Urinary bladder (tissue), 4 donors: ENCODE measurements at places on chromosomes 13 and 19. TPM values are rescaled to one million over a fixed set of nuclear protein-coding genes. Genes with fewer than 3 reads are reported as not detected.

DNA sequence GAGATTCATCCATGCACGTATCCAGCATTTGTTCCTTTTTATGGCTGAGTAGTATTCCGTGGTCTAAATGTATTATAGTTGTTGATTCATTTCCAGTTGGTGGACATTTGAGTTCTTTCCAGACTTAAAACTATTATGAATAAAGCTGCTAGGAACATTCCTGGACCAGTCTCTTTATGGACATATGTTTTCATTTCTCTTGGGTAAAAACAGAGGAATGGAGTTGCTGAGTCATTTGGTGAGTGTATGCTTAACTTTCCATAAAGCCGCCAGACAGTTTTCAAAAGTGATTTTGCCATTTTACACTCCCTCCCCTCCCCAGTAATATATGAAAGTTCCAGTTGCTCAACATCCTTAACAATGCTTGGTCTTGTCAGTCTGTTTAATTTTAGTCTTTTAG lies 116.4 kb downstream of the TSHZ3 start:
- no peak for DNase-seq

DNA sequence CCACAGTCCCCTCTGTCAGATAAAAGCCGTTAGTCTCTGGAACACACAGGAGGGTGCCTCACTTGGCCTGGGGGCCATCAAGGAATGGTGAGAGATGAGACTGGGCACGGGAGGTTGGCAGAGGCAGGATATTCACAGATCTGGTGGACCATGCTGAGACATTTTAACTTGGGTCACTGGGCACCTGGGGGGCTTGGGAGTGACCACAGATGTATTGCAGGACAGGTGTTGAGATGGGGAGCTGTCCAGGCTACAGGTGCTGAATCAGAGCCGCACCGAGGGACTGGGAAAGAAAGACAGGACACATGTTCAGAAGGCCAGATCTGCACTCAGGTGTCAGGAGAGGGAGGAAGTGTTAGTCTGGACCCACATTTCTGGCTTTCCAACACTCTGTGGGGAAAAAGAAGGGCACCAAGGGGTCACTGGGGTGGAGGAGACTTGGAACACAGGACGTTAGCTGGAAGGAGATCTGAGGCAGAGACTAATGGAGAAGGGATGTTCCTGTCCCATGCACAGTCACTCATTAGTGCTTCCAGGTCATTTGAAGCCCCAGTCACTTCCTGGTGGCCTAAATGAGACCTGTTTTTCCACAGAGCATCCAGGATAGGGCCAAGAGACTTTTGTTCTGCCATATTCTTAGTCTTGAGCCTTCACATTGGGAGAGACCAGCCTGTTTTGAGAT lies 56.1 kb downstream of the CHST8 start:
- no peak for DNase-seq

DNA sequence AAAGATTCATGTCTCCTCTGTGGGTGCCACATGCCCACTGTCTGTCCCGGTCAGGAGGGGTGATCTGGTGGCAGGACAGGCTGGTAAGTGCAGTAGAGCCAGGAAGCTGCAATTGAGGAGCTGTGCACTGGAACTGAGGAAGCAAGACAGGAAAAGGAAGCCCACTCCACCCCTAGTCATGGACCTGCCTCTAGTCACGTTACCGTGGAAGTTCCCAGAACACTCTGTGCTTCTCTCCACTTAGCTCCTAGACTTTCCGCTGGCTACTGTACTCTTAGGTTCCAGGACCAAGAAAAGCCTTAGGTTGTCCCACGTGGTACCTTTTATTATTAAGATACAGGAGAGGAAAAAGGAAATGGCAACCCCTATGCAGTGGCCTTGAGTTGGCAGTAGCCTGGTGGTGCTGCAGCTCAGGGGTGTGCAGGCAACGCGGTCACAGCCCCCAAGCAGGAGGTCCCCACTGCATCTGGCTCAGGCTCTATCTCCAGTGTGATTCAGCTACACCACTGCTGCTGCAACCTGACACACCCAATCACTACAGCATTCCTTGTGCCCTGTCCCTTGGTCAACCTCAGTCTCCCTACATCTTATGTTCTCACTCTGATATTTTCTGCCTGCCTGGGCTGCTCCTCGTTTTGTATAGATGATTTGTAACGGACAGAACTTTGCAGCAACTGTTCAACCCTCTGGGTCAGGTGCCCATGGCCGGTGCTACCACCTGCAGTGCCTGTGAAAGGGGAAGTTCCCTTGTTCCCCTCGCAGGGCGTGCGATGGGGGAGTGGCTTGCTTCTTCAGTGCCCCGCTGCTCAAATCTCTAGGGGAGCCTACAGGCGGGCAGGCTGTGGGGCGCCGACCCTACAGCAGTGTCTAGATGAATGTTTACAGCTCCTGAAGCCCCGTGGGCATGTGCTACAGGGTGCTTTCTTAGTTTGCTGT lies 24.4 kb upstream of the GPR12 start:
- DNase-seq, result no peak

Gene ZIM2
- 5.7 TPM for total RNA-seq

GRCh38 chr13:112896736-112897602 lies 72.0 kb upstream of the MCF2L start:
- no peak for DNase-seq

- DNase-seq, result no peak
These were observed 40.7 kb upstream of the DOCK9 start for GRCh38 chr13:99018418-99019180.

Gene TMEM38A
- total RNA-seq, result 8.0 TPM

DNA sequence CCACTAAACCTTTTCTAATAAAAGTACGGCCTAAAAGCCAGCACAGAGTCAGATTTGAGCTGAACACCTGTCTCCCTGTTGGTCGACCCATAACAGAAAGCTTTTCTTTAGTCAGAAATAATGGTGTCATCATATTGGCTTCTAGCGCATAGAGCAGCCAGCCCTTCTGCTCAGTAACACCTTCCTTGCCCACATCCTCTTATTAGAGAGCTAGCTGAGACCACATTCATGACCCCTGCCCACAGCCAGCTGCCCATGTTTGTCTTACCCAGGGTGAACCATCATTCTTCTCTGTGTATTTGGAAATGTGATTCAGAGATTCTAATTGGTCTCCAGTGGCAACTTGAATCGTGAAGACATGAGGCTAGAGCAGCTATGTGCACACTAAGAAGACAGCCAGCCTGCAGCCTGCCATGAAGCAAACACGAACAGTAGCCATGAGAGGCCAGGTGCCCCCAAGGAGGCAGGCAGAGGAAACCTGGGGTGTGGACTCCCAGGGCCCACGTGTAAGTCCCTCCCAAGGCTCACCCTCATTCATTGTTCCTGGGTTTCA lies 82.3 kb upstream of the PDCD5 start:
- no peak for DNase-seq

Gene IGSF23
- not detected for total RNA-seq

- peak; percentile 84 for DNase-seq
These were observed at the start of gene TRPM4 for GRCh38 chr19:49157445-49158224. TRPM4 (plus strand) TSS chr19:49157792; CDS start chr19:49157867, 75 bp downstream.

DNA sequence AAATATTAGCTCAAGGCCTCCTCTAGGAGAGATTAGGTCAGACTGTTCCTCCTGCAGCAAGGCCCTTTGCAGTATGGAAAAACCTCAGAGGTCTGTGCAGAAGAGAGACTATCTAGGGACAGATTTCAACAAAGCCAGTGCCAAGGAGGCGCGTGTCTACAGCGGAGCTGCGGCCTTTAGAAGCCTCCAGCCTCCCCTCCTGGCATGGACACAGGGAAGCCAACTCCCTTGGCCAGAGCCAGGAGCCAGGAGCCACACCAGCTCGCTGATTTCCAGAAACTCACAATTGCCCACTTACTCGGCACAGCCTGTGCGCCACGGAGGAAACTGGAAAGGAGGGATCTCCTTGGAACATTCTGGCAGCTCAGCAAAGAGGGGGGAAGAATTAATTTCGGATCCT lies 63.4 kb downstream of the INSR start:
- DNase-seq, result no peak

- peak; percentile 61 for DNase-seq
These were observed 339.0 kb downstream of the RFC3 start for GRCh38 chr13:34156841-34157365.

- no peak for DNase-seq
These were observed 186.8 kb upstream of the TSC22D1 start for GRCh38 chr13:44762911-44763310.

- no peak for DNase-seq
These were observed 379.0 kb downstream of the EFNB2 start for GRCh38 chr13:106156468-106156867.

Gene PRODH2
- not detected for total RNA-seq

Gene SMIM44
- total RNA-seq, result not detected

DNA sequence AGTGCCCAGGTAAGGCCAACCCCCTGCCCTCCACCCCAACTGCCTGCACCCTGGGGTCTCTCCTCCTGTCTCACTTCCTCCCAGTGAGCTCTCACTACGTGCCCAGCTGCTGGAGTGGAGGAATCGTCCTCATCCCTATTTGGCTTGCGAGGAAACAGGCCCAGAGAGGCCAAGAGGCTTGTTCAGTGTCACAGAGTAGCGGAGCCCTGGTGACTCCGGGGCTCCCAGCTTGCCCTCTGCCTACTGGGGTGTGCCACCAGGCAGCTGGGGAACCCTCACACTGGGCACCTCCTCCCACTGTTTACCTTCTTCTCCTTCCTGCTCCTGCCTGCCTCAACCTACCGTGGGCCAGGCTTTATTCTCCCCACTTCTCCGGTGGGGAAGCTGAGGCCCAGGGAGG lies 5.6 kb downstream of the TMED1 start:
- DNase-seq, result no peak

Gene CACNG7
- 0.26 TPM for total RNA-seq

Gene PODNL1
- 0.21 TPM for total RNA-seq

GRCh38 chr19:45994456-45994997 lies 740 bp upstream of the CCDC61 start:
- DNase-seq, result no peak

DNA sequence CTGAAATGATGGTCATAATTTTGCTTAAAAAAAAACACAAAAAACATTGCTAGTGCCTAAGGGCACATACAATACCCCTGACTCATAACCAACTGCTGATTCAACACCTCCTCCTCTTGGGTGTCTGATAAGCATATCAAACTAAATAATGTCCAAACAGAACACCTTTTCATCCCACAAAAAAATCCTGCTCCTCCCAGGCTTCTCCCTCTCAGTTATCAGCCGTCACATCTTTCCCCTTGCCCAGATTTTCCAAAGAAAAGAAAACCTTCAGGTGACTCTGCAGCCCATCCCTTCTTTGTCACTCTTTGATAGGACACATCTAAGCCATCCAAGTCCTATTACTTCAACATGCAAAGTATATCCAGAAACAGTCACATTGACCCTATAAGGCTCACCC lies 46.9 kb downstream of the ABCC4 start:
- DNase-seq, result no peak

DNA sequence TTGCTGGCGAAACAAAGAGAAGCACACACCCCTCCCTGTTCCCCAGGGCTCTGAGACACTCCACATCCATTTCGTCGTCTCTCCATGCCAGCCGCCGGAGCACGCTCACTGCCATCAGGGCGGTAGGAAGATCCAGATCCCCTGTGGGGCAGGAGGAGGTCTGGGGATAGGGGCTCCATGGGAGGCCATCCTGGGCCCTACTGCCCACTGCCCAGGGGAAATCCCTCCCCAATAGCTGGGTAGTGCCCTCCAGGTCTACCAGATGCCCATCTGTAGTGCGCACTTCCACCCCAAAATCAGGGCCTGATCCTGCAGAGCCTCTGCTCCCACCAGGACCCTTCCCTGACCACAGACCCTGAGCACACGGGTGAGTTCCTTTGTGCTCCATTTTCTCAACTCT lies 80.3 kb downstream of the EFNB2 start:
- DNase-seq, result no peak

Gene KCNC3
- 0.79 TPM for total RNA-seq

- DNase-seq, result no peak
These were observed 26.1 kb downstream of the ZMYM2 start for GRCh38 chr13:19984430-19985218.
